ENCODE measurements at places on chromosomes 1 and 21.
A peak's percentile ranks its signal among the peaks of the same experiment; 100 is the strongest.

DNA sequence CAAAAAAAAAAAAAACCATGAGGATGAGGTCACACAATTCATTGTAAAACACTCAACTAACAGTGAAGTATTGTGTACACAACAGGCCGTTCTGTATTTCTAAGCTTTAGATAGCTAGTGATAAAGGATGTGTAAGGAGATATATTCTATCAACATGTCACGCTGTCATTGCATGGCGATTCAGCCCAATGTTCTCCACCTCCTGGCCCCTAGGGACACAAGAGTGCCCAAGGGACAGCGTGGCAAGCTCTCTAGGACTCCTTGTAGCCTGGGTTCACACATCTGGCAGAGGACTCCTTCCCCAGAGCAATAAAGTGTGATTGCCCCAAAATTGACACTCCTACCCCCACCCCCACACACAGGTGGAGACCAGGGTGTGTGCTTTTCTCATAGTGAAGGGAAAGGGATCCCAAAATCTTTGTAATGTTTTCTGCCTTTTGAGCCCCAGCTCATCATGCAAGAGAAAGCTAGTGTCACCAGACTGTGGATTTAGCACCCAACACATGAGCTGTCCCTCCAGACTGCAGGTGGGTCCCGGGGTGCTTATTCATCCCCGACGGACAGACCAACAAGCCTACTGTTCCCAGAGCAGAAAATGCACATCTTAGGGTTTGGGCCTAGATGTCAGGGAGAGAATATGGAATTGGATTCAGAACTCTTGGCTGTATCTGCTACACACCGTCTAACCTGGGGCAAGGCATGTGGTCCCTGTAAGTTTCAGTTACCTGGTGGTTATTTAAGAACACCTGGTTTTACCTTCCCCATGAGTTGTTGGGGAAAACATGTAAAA, 11.5 kb downstream of the TMPRSS3 start:
- DNase-seq, result no peak

DNA sequence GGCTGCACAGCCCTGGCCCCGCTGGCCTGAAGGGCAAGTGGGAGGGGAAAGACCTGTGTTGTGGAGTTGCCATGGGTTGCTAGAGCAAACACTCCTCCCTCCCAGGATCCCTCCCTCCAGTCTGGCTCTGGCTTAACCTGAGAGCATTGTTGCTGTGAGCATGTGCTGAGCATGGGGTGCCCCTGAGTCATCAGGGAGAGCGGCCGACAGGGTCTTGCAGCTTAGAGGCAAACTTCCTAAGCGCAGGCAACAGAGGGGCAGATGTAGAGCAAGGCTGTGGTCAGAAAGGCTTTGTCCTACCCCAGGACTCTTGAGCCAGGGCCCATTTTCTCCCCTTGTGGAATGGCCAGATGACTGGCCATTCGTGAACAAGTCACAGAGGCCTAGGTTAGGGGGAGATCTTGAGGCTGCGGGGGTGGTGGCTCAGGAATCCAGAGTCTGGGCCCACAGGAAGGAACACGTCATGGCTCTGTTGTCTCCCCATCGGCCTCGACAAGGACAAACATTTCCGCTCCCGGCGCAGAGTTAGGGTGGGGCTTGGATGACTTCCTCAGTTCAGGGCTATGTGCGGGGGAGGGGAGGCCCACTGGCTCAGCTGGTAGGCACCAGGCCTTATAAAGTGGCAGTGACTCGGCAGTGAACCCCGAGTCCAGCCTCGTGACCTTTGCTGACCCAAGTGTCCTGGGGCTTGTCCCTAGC, 362 bp upstream of the DYNLT4 start:
- peak; percentile 80 for DNase-seq

- no peak for DNase-seq
Measured at GRCh38 chr1:22808186-22808675, 97.6 kb downstream of the EPHB2 start.

DNA sequence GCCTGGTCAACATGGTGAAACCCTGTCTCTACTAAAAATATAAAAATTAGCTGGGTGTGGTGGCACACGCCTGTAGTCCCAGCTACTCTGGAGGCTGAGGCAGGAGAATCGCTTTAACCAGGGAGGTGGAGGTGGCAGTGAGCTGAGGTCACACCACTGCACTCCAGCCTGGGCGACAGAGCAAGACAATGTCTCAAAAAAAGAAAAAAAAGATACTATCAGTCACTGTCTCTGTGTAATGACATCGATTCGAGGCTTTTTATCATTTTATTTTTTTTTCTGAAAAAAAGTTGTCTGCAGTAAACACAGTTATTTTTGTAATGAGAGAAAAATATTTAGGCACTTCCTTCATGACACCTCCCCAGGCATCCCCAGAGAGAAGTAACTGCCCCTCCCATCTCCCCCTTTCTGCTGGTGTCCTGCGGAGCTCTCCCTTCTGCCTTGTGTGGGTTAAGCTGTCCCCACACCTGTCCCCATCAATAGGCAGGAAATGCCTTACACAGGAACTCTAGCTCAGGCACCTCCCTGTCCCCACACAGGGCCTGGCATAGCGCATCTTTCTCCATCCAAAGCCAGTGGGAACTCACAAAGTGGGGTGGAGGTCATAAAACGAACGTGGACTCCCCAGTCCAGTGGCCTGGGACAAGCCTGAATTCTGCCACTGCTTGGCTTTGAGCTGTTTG, 132.0 kb downstream of the SYF2 start:
- no peak for DNase-seq

DNA sequence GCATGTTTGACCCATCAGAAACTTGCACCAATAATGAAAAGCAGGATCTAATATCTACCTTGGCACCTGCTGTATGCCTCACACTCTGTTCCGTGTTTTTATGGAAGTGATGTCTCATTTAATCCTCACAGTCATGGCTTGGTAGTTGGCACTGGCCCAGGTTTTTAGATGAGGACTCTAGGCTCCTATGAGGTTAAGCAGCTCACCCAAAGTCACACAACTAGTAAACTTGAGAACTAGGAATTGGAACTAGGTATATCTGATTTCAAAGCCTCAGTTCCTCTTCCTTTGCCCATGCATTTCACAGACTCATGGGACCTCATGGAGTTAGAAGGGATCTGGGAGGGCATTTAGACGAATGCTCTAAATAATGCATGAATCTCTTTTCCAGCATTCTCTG, 21.3 kb upstream of the TARBP1 start:
- DNase-seq, result no peak

Measured in stimulated activated CD4-positive, alpha-beta T cell treated with anti-CD3 and anti-CD28 coated beads, Interleukin-12 subunit alpha, Interleukin-12 subunit beta, amount 100 ng/mL, for 4 hours (primary cell).